ENCODE measurements at places on chromosomes 11 and 22.
A peak's percentile ranks its signal among the peaks of the same experiment; 100 is the strongest.

DNA sequence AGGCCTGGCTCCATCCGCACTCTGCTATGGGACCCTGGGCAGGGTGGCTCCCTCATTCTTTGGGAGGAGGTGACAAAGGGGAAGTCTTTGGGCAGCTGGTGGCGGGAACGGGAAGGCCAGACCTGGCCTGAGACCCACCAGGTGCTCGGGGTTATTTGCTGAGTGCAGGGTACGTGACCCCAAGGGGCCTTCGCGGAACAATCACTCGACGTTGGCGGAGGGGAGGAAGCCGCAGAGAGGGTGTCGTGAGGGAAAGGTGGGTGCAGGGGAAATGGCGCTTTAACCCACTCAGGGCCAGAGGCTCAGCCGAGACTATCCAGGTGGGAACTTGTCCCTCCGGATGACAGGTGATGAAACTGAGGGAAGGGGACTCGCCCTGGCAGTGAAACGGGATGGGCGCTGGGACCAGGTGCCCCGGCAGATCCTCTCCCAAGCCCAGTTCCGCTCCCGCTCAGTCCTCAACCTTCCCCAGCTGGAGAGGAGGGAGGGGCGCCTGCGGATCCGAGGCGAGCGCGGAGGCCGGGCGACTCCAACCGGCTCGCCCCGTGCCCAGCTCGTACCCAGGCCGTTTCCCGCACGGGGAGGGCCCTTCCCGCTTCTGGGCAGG is 911 bp downstream of the A4GALT start:
- no peak for DNase-seq

GRCh38 chr11:7442588-7443215 is 42.6 kb upstream of the OLFML1 start:
- DNase-seq, result peak; percentile 56

DNA sequence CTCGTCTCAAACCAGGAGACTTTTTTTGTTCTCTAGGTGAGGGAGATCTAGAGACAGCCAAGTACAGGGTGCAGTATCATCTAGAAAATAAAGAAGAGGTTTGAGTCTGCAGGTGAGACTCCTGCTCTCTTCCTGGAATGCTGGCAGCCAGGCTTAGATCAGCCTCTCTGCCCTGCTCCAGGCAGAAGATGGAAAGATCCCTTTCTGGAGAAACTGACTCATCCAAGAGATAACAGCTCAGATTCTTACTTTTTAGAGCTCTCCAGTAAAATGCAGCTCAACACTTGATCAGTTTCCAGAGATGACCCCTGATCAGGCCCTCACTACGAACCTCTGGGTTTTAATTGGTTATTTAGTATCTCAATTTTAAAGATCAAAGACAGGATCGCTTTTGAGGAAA is 44.6 kb upstream of the EHF start:
- no peak for DNase-seq

- DNase-seq, result no peak
These were observed 44.4 kb downstream of the VSIG10L2 start for GRCh38 chr11:125990244-125990643.

DNA sequence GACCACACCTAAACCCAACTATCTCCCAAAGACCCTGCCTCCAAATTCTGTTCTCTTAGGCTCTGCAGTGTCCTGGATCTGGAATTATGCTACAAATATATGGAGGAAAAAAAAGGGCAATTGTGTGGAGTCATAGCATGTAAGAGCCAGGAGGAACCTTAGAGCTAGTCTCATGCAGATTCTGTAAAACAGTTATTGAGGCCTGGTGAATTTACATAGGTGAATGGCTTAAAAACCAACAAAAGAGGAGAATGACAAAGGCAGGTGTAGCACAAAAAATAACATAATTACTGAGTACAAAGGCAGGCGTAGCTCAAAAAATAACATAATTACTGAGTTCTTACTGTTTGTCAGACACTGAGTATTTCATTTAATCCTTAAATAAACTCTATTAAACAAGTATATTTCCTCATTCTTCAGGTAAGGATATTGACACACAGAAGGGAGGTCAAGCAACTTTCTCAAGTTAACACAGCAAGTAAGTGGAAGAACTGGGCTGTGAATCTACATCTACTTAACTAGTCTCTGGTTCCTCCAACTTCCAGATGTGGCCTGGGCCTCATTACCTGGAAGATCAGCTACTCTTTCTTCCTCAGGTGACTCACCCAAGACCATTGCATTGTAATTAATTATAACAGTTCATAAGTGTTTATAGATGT is 938.9 kb upstream of the TENM4 start:
- no peak for DNase-seq

DNA sequence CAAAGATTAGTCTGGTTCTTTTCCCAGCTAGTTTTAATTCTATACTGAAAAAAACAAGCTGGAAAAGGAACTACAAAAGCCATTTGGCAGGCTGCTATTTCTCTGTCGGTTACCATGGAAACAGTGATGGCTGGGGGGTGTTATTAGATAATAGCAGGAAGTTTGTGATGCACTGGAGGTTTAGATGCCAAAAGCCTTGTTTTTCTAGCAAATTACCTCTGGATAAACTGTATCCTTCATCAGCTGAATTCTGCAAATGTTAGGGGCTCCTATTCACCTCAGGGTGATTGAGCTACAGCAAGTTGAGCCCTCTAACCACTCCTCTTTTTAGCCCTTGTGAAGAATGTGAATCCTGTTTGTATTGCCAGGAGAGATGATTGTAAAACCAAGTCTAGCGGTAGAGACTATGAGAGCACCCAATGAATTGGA is 25.2 kb downstream of the ALKBH3 start:
- no peak for DNase-seq

DNA sequence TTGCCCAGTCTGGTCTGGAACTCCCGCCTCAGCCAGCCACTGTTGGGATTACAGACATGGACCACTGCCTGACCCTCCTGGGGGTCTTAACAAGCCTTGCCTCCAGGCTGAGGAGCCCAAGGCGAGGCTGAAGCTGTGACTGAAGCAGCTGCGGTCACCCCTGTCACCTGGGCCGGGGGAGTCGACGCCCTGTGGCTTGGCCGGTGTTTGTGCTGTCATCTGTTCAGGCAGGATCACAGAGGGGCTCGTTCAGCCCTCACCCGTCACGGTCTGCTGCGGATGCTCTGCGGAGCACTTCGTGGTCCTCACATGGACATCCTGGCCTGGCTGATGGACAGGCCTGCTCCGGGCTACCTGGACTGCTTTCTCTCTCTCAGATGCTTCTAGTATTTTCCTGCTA is 23.8 kb downstream of the TRMU start:
- DNase-seq, result no peak

GRCh38 chr11:12995188-12995587 is 13.9 kb upstream of the RASSF10 start:
- no peak for DNase-seq

GRCh38 chr22:22735695-22736611 is 91.5 kb downstream of the GGTLC2 start:
- no peak for DNase-seq

- DNase-seq, result peak; percentile 37
These were observed 4.0 kb upstream of the WNT11 start for GRCh38 chr11:76209973-76210930.

GRCh38 chr22:38846412-38846811 is 2.6 kb upstream of the NPTXR start:
- no peak for DNase-seq

All from Kasumi-1 (cell line).